Fibroblast of lung (primary cell): ENCODE measurements at places on chromosomes 11 and 22.
A peak's percentile ranks its signal among the peaks of the same experiment; 100 is the strongest.

- no peak for DNase-seq
These were observed 440.5 kb downstream of the TBC1D22A start for GRCh38 chr22:47202819-47203553.

- no peak for DNase-seq
These were observed 806 bp downstream of the COA4 start for GRCh38 chr11:73875840-73876239.

GRCh38 chr11:8905528-8906165 is 5.3 kb upstream of the AKIP1 start:
- DNase-seq: peak; percentile 86

DNA sequence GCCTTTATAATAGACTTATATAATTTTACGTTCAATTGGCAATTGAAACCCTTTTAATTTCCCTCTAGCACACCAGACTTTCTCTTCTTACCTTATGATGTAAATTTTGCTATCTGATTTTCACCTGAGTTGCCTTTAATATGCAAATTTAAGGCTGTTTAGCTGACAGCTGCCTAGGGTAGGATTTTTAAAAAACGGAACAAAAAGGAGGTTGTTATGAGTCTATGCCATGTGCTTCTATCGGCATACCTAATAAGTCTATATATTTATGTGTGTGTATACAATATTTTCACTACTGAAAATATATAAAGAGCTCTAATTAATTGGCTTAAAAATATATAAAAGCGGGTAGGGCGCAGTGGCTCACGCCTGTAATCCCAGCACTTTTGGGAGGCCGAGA is 11.8 kb upstream of the SELENOH start:
- no peak for DNase-seq

DNA sequence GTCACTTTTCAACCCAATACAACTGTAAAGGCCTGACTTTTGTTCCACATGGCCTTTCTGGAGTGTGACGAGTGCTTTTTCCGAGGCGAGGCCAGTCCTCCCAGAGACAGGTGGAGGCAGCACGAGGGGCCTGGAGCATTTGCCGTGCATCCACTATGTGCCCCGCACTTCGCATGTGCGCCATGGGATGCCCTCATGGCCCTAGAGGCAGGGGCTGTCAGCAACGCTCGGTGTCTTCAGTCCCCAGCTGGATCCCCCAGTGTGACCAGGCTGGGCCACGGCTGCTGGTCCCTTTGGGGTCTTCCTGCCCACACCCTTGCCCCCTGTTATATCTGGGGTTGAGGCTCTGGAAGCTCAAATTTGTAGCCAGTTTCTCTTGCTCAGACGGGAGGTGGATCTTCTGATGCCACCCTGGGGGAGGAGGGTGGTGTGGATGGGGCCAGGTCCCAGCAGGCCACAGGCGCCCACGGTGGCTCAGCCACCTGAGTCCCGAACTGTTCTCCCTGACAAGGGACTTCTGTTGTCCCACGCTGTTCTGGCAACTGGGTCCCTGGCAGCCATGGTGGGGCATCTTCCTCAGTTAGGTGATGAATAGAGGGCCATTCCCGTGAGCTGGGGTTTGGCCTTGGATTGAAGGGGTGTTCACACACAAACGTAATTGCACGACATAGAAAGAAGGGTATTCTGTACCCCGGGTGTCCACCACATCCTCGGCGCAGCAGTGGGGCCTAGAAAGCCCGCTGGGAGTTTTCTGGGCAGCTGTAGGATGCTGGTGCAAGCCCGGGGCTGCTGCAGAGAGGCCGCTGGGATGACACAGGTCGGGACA is 100.9 kb downstream of the CTTN start:
- no peak for DNase-seq

GRCh38 chr11:34259087-34259486 is 98.7 kb downstream of the ABTB2 start:
- no peak for DNase-seq

GRCh38 chr22:23705358-23705757 is 14.5 kb downstream of the RGL4 start:
- DNase-seq: no peak

DNA sequence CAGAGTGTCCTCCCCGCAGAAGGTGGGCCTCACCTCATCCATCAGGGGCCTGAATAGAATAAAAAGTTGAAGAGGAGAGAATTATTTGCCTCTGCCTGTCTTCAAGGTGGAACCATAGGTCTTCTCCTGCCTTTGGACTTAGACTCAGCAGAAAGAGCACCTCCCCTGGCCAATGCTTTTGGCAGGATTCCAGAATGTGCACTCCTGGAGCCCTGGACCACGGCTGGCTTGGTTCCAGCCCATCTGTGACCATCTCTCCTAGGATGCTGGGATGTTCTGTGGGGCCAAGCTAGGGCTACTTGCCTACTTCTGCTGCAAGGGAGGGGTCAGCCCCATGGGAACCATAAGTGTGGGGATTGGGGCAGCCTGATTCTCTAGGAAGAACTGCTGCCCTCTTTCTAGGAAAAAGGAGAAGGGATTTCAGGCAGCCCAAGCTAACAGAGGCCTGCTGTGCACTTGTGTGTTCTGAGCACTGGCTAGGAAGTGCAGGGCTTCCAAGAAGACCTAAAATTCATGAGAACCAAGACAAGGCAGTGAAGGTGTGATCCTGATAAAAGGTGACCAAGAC is 32.2 kb upstream of the SHANK2 start:
- DNase-seq: no peak

GRCh38 chr11:57426929-57427726 is at the start of gene SLC43A3:
Gene SLC43A3, minus strand, starts transcription at chr11:57427121. Its CDS starts 949 bp downstream, at chr11:57426172.
- DNase-seq: peak; percentile 92

- DNase-seq: no peak
These were observed 32.7 kb downstream of the TBC1D22A start for GRCh38 chr22:46795140-46795539.

DNA sequence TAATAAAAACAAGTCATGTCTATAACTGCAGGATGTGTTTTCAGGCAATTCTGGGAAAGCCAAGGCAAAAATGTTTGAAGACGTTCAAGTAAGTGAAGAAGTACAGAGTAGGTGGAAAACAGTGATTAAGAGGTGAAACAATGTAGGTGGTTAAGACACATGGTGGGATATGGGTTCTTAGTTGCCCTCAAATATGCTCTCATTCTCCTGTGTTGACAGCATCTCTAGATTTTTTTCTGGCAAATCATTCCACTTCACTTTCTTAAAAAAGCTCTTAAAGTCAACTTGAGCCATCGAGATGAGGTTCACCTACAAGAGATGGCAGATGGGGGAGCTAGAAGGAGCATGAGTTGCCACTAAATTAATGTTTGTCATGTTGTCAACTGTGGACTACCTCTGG is 1041.0 kb upstream of the CNTN5 start:
- DNase-seq: no peak

DNA sequence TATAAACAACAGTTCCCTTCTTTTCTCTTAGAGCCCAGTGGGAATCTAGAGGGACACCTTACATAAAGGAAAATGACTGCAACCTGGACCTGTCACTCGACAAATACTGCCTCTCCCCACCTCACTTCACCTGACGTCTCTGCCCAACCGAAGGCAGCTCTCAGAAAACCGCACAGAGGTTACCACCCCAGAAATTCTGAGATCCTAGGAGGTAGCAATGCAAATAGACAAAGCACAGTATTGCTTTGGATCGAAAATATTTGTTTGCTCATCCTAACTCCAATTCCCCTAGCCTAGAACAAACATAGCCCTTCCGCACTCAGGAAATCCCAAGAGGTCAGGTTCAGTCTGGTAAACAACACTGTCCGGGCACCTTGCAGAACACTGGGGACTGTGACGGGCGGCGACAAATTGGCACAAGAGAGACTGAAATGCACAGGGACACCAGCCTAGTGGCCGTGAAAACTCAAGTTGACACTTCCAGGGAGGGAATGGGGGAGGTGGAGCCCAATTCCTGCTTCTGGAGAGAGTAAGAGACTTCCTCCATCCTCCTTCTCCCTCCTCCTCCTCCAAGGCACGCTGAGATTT is 420 bp upstream of the TRIM44 start:
- DNase-seq: peak; percentile 5

GRCh38 chr22:17430412-17430811 is 61.2 kb downstream of the CECR2 start:
- DNase-seq: peak; percentile 35

DNA sequence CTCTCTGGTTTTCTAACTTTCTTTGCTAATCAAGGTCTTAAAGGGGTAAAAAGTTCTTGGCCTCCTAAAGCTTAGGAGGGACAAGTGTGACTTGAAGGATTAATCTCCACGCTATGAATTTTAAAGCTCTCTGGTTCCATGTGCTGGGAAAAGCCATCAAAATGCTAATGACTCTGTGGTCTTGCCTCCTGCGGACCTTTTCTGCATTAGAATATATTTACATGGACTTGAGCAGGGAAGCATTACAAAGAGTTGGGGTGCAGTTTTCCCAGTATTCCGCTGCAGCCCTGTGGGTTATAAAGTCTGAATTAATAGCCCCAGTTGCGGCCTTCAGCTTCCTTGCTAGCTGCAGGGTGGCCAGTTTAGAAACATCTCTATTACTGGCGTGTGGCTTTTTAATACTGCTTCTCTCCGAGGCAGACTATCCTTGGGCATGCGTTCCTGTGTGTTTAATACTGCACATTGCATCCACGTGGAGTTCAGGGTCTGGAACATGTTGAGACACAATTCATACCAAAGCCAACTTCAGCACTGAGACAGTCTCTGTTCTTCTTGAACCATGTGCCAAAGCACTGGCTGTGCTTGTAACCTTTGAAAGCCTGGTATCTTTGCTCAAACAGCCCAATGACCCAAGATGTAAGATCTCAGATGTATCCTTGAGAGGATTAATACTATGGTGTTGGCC is 27.3 kb downstream of the TSPAN18 start:
- no peak for DNase-seq
